Muscle of leg (tissue), 16 donors: ENCODE measurements at places on chromosomes 4 and X.

DNA sequence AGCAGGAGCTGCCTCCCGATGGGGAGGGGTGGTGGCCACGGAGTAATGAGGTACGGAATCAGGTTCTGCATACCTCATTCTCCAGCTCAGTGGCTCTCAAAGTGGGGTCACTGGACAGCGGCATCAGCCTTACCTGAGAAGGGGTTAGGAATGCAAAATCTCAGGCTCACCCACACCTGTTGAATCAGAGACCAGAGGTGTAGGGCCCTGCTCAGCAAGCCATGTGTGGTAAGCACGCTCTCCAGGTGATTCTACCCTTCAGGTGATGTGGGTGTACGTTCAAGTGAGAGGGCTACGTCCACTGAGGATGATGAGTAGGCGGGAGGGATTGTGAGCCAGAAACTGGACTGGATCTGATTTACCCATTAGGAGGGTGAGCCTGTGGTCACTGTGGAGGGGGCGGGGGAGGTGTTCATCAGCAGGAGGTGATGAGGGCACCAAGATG lies 65.8 kb downstream of the ANAPC4 start:
- H3K4me3 ChIP-seq, result no peak overlapping the region
- H3K27ac ChIP-seq, result no peak overlapping the region
- no peak for DNase-seq
- H3K4me1 ChIP-seq, result peaks cover 11% of the 10 kb centered on the region

DNA sequence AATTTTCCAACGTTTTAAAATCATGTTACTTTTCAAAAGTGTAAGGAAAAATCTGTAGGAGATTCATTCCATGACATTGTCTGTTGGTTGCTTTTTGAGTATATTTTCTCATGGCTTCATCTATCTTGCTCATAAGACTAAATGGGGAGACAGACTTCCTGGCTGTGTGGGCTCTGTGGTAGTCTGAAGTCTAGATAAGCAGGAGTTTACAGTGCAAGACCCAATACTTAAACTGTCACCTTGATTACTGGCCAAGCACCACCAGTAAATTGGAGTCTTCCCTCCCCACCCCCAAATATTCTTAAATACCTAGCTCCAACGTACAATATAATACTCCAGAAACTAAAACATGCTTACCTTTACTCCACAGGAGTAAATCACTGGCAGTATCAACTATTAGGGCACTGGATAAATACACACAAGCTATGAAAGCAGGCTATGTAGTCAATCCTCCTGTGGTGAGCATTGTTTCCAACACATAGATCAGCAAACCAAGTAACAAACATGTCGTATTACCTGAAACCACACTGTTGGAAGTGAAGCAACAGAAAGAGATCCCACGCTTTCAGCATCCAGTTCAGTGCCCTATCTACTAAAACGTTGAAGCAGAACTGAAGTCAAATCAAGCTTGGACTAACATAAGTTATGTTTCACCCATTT lies 6.2 kb downstream of the HNRNPD start:
- no peak overlapping the region for H3K4me3 ChIP-seq
- H3K4me1 ChIP-seq, result peaks cover 6% of the 10 kb centered on the region
- peaks cover 12% of the 10 kb centered on the region for H3K36me3 ChIP-seq
- H3K27me3 ChIP-seq, result no peaks in the 10 kb centered on the region

DNA sequence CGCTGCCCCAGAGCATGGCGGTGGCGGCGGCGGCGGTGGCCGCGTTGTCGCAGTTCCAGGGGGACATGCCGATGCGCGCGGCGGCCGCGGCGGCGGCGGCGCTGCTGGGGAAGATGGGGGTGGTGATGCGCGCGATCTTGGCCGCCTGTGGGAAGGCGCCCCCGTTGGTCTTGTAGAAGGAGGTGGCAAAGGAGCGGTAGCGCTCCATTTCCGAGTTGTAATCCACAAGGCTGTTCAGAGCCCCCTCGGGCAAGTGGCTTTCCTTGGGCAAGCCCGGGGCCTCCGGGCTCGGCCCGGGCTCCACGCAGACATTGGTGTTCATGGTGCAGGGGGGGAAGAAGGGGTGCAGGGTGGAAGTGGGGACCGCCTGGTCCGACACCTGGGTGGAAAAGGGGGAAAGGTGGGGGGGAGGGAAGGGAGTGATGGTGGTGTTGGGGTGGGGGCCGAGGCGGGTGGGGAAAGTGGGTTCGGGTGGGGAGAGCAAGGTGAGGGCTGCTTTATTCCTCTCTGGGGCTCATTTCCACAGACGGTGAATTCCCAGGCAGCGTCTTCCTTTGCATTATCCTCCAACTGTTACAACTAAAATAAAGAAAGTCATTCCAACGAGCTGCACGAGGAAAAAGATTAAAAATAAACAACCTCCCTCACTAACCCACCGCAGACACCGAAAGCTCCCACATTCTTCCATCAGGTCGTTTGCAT lies 3.1 kb downstream of the CXXC4 start:
- H3K4me3 ChIP-seq, result peak overlapping the region; percentile 73
- DNase-seq, result peak; percentile 65
- no peaks in the 10 kb centered on the region for H3K36me3 ChIP-seq
- peaks cover 5% of the 10 kb centered on the region for H3K27me3 ChIP-seq

- H3K4me3 ChIP-seq, result peak within 1 kb of the TSS; percentile 75
- peak; percentile 83 for DNase-seq
- no peaks in the 10 kb centered on the region for H3K27me3 ChIP-seq
- H3K36me3 ChIP-seq, result peaks cover 5% of the 10 kb centered on the region
- H3K4me1 ChIP-seq, result peaks cover 16% of the 10 kb centered on the region
- H3K27ac ChIP-seq, result peak within 1 kb of the TSS; percentile 54
Measured at GRCh38 chr4:17511950-17512795, at the start of gene QDPR. Gene QDPR (minus strand): TSS chr4:17512090. CDS start chr4:17512054, 36 bp downstream.

DNA sequence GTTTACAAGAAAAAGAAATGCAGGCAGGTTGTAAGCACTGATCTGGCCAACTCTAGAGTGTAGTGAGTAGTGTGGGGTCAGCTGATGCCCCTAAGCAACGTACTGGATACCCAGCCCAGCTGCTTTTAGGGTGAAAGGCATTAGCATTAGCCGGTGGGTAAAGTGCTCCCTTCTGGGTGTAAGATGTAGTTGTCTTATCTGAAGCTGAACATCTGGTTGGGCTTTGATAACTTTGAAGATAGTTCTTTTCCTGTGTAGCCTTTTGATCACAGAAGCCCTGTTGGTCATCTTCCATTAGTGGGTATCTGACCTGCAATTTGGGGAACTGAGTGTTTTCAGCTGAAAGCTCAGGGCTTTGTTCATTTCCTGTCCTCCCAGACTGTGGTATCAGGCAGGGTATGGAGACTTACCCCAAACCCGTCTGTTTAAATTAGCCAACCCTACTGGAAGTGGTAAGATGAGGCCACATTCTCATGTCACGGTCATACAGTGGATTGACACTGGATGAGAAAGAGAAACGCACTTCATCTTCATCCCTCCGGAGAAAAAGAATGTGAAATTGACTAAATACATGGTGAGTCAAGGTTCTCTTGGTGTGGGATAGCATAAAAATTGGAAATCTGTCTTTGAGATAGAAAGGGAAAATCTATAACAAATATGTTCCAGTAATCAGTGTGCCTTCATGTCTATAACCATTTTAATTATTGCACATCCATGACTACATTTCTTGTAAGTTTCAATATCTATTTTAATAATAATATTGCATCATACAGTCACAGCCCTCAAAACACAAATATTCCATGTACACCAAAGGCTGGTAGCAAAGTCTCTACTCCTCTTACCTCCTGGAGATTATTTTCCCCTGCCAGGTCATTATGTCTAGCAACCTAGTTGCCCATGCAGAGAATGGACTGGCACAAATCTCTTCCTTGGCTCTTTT lies 8.7 kb downstream of the RHOH start:
- no peak overlapping the region for H3K4me3 ChIP-seq
- no peaks in the 10 kb centered on the region for H3K27me3 ChIP-seq
- H3K36me3 ChIP-seq, result no peaks in the 10 kb centered on the region
- H3K27ac ChIP-seq, result no peak overlapping the region
- no peaks in the 10 kb centered on the region for H3K4me1 ChIP-seq
- peak; percentile 27 for DNase-seq

- H3K27ac ChIP-seq, result no peak overlapping the region
- no peaks in the 10 kb centered on the region for H3K4me1 ChIP-seq
- DNase-seq, result no peak
- no peaks in the 10 kb centered on the region for H3K27me3 ChIP-seq
- H3K4me3 ChIP-seq, result no peak overlapping the region
Measured at GRCh38 chrX:7091923-7092322, 55.6 kb upstream of the STS start.

- H3K4me1 ChIP-seq, result no peaks in the 10 kb centered on the region
- H3K4me3 ChIP-seq, result no peak overlapping the region
- no peak overlapping the region for H3K27ac ChIP-seq
- no peak for DNase-seq
Measured at GRCh38 chr4:109908731-109909130, 4.0 kb upstream of the EGF start.

DNA sequence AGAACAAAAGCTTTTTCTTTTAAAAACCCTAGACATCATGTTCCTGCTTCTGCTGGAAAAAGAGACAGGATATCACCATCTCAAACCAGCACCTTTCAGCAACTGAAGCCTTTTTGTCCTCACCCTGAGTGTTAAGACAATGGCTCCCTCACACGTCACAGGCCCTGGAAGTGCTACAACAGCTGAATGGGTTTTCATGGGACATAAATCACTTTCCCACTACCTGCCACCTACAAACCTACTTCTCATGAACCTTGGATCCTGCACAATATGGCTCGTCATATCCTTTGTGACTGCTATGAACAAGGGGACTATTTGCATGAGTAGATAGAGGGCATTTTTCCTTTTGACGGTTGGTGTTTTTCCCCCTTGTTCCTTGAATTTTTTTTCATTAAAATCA lies 93.6 kb downstream of the TSPAN5 start:
- no peak overlapping the region for H3K4me3 ChIP-seq
- peaks cover 31% of the 10 kb centered on the region for H3K4me1 ChIP-seq
- no peak overlapping the region for H3K27ac ChIP-seq
- no peak for DNase-seq
- H3K27me3 ChIP-seq, result no peaks in the 10 kb centered on the region

DNA sequence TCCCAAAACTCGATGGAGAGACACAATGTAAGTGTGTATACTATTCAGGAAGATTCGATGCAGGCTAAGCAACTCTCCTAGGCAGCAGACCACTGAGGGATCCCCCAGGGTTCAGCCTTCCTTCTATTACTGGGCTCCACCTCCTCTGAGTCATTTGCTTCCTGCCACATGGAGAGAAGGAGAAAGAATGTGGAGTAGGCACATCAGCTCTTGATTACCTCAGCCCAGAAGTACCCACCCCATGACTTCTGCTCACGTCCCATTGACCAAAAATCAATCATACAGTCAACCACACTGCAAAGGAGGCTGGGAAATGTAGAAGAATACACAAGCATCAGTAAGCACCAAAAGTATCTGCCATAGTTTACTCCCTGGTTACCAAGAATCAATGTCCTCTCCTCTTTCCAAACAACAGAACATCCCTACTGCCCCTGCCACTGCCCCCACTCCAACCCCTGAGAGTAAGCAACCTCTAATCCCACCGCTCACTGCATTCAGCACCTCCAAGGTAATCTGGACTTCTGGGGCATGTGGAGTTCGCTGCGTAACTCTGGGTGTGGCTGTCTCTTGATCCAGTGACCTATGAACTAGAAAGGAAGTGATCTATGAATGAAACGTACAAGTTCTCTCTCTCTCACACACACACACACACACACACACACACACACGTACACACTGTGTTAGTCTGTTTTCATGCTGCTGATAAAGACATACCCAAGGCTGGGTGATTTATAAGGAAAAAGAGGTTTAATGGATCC lies 91.2 kb upstream of the C1QTNF7 start:
- no peak overlapping the region for H3K27ac ChIP-seq
- H3K36me3 ChIP-seq, result no peaks in the 10 kb centered on the region
- H3K27me3 ChIP-seq, result no peaks in the 10 kb centered on the region

DNA sequence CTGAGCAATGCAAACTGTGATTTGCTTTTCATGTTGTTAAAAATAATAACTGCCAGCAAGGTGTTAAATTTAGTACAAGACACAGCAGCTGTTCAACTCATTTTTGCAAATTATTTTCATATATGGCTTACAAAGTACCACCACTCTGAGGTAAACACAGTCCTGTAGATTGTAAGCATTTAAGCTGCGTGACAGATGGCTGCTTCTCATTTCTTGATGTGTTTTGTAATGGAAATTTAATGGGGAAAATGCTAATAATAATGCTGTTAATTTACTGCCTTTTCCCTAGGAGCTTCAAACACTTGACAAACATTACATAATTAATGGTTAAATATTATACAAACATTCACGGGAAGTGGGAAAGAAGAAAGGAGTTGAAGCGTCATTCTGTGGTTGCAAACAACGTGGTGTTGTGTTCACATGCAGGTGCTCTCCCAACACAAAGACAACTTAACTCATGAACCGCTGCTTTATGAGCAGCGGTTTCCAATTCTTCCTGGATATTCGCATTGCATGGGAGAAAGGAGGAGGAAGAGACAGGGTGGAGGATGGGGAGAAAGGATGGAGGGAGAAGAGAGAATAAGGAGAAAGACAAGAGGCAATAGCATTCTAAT lies 236.8 kb upstream of the VCX start:
- no peak overlapping the region for H3K4me3 ChIP-seq
- DNase-seq, result no peak
- H3K36me3 ChIP-seq, result no peaks in the 10 kb centered on the region
- H3K27me3 ChIP-seq, result no peaks in the 10 kb centered on the region
- no peak overlapping the region for H3K27ac ChIP-seq

- H3K27me3 ChIP-seq, result no peaks in the 10 kb centered on the region
- no peaks in the 10 kb centered on the region for H3K4me1 ChIP-seq
- H3K36me3 ChIP-seq, result no peaks in the 10 kb centered on the region
- no peak overlapping the region for H3K4me3 ChIP-seq
Measured at GRCh38 chr4:98838977-98839618, 89.8 kb downstream of the EIF4E start.

DNA sequence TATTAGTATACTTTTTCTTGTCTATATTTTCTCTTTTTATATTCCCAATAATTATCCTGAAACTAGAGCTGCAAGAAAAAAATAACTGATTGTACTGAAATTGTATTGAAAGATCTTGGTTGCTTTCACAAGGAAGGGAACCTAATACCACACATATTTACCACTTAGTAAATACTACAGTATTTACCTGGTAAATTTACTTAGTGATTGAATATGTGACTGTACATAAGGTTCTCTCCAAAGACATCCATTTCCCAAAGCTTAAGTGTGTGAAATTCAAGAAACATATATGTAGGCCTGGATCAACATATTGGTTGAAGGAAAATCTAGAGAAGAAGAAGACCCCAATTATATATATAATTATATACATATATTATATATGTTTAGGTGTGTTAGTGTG lies 1272.7 kb downstream of the C4orf33 start:
- no peak for DNase-seq
- no peaks in the 10 kb centered on the region for H3K27me3 ChIP-seq
- H3K36me3 ChIP-seq, result no peaks in the 10 kb centered on the region
- H3K4me3 ChIP-seq, result no peak overlapping the region
- H3K27ac ChIP-seq, result no peak overlapping the region
